Kidney capillary endothelial cell (primary cell): ENCODE measurements at places on chromosomes 4 and X.

GRCh38 chr4:98609934-98610333 lies 48.5 kb downstream of the TSPAN5 start:
- DNase-seq, result no peak

DNA sequence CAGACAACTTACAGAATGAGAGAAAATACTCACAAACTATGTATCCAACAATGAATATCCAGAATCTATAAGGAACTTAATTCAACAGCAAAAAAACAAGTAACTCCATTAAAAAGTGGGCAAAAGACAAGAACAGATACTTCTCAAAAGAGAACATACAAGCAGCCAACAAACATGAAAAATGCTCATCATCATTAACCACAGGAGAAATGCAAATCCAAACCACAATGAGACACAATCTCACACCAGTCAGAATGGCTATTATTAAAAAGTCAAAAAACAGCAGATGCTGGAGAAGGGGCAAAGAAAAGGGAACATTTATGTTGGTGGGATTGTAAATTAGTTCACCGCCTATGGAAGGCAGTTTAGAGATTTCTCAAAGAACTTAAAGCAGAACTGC lies 150.3 kb downstream of the FGF16 start:
- DNase-seq, result no peak

GRCh38 chrX:70527610-70528345 lies 83.1 kb downstream of the DLG3 start:
- DNase-seq, result no peak

- DNase-seq, result no peak
Measured at GRCh38 chr4:7291372-7292114, 99.2 kb downstream of the SORCS2 start.
